ENCODE measurements at places on chromosomes 2 and 18.

GRCh38 chr2:236677368-236677767, 107.7 kb downstream of the ACKR3 start:
- no peak for DNase-seq

- DNase-seq: no peak
These were observed 730 bp downstream of the ODC1 start for GRCh38 chr2:10447300-10447894.

- no peak for DNase-seq
These were observed 17.6 kb downstream of the VSNL1 start for GRCh38 chr2:17558053-17558452.

DNA sequence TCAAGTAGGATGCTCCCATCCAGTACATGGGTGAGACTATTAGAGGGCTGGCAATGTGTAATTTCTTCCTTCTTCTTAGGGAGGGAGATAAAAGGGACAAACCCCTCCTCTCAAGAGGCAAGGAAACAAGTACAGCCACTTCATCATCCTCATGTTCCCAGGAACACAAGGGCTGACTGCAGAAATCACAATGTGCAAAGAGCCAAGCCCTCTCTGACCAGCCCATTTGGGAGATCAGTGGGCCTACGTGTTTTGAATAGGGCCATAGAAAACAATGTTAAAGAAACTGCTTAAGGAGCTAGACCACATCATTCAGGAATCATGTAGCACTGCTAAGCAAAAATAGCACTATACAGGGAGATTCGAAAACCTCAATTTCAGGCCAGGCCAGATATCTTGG, 97.4 kb downstream of the ACTR2 start:
- DNase-seq: no peak

GRCh38 chr18:60684843-60685513, 312.4 kb upstream of the MC4R start:
- DNase-seq: no peak

DNA sequence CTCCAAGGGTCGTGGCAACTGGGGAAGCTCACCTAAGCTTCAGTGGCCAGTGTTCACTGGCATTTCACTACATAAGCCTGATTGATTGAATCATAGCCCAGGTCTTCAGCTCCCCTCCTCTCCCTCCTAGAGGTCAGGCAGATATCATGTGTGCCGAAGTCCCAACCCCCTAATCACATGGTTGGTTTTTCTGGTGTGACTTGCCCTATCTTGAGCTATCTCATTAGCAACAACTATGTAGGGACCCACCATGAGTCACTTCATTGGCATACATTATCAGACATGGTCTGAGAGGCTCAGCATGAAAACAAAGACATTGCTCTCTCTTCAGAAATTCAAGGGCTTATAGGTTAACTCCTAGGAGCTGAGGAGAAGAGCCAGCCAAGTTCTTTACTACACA, 76.8 kb downstream of the LYPD1 start:
- no peak for DNase-seq

GRCh38 chr2:29361231-29361630, 246.0 kb downstream of the CLIP4 start:
- DNase-seq: no peak

DNA sequence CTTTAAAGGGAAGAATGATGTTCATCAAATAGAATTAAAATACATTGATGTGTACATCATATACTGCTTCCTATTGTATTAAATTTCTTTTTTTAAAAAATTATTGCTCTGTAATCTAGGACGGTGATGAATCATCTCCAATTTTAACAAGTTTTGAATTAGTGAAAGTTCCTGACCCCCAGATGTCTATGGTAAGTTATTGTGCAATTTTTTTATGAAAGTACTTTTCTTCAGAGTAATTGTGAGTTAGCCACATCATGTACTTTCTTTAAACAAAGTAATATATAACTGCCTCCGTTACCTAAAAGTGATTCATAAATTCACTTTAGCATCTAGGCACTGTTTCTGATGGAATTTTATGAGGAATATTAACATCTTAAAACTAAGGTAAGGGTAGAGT, 38.1 kb downstream of the PIK3C3 start:
- DNase-seq: no peak

GRCh38 chr2:69386360-69386759, 667 bp downstream of the GFPT1 start:
- DNase-seq: no peak

DNA sequence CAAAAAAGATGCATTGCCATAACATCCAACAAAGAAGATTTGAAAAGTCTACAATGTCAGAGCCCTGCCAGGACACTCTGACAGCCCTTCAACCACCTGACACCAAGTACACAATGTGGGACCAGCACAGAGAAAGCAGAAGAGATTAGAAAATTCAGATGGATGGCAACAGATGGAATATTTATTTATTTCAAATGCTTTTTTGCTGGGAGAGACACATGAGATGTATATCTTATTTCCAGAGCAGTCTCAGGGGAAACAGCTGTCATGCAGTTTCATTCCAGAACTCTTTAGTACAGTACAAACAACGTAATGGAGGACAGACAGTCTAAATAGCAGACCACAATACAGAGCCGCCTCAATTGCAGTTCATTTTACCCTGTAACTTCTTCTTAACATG, 110.1 kb downstream of the MAIP1 start:
- no peak for DNase-seq

- DNase-seq: no peak
These were observed 5.7 kb downstream of the SCN3A start for GRCh38 chr2:165198181-165198580.

GRCh38 chr2:10329580-10329879, 26.8 kb downstream of the HPCAL1 start:
- DNase-seq: no peak

DNA sequence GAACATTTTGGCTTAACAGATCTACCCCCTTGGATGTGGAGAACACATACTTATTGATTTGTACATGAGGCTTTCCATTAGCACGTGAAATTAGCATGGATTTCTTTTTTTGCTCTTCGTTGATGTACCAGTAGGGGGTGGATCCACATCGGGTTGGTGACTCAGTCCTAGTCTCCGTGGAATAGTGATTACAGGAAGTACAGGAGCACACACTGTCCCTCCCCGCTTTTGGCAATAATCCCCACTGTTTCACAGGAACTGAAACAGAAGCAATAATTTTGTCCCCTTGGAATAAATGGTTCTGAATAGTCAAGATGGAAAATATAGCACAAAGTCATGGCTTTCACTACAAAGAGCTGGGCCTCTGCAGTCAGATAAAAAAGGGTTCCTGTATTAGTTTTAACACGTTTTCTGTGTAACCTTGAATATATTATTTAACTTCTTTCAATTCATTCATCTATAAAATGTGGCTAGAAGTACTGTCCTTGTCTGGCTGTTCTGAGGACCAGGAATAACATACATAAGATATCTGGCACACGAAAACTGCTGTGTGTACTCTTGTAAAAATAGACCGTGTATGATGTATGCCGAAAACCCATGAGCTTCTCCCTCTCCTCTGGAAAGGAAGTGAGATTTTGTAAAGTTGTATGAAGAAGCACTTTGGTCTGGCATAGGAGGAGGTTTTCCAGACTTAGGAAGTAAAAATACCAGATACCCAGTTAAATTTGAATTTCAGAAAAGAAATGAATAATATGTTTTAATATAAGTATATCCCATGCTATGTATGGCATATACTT, 229.2 kb downstream of the GALR1 start:
- no peak for DNase-seq

DNA sequence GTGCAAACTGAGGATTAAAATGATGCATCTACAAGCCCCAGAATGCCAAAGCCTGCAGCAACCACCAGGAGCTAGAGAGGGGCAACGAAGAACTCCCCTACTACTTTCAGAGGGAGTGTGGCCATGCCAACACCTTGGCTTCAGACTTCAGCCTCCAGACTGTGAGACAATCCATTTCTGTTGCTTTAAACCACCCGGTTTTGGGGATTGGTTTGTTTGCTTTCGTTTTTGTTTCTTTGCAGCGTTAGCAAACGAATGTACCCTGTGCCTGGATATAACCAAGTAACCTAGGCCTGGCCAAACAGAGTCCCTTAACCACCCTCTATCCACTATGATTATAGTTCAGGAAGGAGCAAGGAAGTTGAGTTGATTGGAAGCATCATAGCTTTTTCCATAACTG, 171.2 kb upstream of the NCK2 start:
- DNase-seq: no peak

DNA sequence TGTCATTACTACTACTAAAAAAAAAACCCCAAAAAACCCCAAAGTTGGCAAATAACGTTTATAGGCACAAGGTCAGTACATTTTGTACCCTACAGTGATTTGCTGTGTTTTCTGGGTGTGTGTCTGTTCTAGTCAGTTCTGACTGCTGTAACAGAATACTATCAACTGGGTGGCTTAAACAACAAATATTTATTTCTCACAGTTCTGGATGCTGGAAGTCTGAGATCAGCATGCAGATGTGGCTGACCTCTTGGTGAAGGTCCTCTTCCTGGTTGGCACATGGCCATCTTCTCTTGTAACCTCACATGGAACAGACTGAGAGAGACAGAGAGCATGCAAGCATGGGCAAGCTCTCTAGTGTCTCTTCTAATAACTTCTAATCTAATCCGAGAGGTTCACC, 103.1 kb downstream of the CERS6 start:
- no peak for DNase-seq

GRCh38 chr2:42435628-42436027, 58.2 kb downstream of the KCNG3 start:
- DNase-seq: no peak

GRCh38 chr2:102279391-102279735, 32.0 kb upstream of the IL1RL1 start:
- no peak for DNase-seq

DNA sequence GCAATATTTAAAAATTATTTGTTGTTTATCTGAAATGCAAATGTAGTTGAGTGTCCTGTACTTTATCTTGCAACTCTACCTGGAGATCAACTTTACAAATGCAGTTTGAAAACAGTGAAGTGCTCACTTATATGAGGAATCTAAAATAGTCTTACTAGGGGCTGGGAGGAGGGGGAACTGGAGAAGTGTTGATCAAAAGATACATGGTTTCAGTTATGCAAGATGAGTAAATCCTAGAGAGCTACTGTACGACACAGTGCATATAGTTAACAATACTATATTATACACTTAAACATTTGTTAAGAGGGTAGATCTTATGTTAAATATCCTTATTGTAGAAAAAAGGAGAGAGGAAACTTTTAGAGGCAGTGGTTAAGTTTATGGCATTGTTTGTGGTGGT, 241.9 kb downstream of the BCL11A start:
- no peak for DNase-seq

DNA sequence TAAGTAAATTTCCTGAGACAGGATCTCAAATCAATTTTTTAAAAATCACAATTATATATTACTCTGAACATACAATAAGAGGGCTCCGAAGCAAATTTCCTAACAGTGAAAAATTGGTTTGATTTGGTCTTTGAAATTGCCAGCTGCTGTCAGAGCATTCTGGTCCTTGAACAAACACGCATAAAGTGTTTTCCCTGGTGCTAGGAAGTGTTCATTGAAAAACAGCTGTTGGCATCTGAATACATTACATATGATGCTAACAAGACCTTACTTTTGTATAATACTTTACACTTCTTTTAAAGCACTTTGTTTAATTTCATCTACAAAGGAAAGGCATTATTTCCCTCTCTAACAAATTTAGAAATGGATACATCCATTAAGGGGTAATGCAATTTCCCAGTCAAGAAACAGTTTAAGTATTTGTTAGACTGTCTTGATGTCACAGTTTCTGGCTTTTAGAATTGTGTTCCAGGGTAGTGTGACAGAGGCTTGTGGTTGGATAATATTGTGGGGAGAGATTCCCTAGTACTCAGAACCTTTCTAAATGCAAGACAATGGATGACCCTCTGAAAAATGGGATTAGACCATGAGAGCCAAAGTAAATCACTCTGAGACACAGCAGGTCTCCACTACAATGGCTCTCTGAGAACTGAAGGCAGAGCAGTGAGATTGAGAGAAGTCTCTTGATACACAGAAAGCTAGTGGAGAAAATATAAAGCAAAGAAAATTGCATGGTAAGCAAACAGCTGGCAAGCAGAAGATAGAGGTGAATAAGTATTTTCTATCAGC, 299.0 kb downstream of the TRIB2 start:
- DNase-seq: no peak

DNA sequence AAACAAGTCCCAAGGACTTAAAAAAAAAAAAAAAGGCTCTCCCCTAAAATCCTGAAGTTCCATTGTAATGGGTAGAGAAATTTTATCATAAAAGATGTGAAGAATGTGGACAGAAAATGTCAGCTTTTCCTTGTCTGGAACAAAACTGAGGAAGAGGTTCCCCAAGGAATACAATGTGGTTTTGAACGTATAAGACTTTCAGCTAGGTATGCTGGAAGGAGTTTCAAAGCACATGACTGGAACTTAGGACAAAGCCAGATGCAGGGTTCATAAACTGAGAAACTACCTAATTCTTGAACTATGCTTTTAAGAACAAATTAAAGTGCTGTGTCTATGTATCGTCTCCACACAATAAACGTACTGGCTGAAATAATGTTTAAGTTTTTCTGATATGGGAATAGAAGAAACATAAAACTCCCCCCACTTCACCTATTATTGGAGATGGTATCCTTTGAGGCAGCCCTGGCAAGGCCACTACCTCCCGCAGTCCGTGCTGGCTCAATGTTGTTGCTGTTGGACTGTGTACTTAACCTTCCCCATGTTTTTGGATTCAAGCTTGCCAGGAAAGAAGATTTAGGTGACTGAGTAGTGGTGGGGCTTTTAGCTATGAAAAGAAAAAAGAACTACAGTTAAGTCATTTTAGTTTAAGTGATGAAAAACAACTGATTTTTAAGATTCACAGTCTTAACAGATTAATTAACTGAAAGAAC, 84.2 kb upstream of the DNER start:
- DNase-seq: no peak

DNA sequence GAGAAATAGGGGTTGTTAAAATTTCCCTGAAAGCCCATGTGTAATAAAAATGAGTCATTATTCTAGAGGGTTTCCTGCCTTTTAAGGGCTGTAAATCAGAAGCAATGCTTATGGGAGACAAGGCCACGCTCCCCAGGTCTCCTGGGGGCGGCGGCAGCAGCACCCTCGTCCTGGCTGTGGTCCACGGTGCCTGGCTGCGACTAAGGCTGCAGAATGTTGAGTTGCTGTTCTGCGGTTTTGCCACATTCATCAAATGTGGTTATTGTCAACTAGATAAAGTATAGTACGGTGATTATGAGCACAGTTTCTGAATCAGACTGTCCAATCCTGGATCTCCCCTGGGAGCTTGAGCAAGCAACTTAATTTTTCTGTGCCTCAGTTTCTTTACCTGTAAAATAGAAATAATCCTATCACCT, 11.9 kb upstream of the AGFG1 start:
- DNase-seq: no peak

DNA sequence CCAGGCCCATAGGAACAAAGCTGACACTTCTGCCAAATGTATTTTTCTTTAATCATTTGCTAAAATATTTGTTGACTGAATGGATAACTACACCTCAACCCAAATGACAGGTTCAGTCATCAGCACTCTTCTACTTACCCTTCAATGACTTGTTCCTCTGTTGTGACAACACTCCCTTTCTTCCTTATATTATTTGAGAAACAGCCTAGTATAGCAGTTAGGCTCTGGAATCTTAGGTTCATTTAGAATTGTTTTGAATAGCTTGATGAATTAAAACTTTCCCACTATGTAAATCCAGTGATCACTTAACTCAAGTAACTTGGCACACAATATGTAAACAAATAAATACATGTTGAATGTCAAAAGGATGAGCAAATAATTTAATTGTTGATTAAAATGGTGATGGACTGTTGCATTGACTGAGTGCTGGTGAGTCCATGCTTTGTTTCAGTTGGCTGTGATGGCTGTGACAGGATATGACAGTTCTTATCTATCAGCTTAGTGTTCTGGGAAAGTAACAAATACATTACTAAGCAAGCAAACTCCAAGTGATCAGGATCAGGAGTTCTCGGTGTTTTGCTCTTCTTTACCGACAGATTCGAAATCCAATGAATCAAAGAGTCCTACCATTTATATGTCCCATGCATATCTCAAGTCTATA, 2.8 kb upstream of the MOGAT1 start:
- no peak for DNase-seq

Measured in anterior cingulate cortex (tissue), 58 donors.